Stimulated activated CD4-positive, alpha-beta T cell treated with anti-CD3 and anti-CD28 coated beads, Interleukin-1b, Interleukin-23, amount 100 ng/mL, for 1 hour (primary cell): ENCODE measurements at places on chromosomes 3 and 15.

GRCh38 chr3:185585518-185585858 lies 607 bp upstream of the SENP2 start:
- DNase-seq = no peak

GRCh38 chr3:31765871-31766270 lies 215.2 kb downstream of the OSBPL10 start:
- DNase-seq = no peak

- DNase-seq = no peak
Observed at GRCh38 chr15:39783244-39783820, 691 bp upstream of the FSIP1 start.

DNA sequence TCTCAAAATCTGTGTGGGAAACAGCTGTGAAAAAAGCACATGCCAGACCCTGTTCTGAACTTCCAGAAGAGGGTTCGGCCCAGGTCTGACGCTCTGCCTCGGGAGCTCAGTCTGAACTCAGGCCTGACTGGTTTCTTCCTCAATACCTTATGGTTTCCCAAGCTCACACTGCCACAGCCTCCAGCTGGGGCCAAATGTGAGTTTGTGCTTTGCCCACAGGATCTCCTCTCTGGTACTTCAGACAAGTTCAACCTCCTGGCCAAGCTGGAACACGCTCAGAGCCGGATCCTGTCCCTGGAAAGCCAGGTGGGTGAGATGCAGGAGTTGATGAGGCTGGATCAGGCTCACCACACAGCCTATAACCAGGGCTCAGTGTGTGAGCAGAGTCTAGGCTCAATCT lies 33.8 kb downstream of the CYP11A1 start:
- no peak for DNase-seq

DNA sequence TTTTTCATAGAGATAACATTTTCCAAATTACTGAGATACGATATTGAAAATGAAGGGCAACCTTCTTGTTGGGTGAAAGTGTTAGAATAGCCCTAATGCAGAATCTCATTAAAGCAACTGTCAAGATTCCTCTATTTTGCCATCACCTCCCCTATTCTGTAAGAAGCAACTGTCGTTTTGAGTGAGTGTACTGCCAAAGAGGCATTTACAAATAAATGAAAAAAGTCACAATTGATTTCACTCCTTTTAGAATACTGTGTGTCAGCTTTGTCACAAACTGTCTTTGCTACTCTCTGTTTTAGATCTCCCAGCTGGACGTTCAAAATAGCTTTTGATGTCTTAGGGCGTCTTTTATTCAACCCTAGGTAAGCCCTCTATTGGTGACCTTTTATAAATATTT lies 322.8 kb upstream of the NAALADL2 start:
- no peak for DNase-seq

DNA sequence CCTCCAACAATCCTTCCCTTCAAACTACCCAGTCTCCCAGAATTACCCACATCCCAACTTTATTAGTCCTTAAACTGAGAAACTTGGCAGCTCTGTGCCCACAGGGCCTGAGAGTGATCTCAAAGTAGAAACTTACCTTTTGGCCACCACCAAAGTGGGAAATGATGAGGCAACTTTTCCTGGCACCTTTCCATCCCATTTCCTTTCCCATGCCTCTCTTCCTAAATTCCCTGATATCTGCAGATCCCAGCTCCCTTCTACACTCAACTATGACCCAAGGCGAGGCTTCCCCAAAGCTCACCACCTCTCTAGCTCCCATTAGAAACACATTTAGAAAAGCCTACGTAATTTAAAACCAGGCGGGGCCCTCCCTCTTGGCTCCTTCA lies 271.9 kb downstream of the FOXP1 start:
- no peak for DNase-seq

GRCh38 chr3:9884555-9885165 lies 4.6 kb upstream of the CIDEC start:
- no peak for DNase-seq

DNA sequence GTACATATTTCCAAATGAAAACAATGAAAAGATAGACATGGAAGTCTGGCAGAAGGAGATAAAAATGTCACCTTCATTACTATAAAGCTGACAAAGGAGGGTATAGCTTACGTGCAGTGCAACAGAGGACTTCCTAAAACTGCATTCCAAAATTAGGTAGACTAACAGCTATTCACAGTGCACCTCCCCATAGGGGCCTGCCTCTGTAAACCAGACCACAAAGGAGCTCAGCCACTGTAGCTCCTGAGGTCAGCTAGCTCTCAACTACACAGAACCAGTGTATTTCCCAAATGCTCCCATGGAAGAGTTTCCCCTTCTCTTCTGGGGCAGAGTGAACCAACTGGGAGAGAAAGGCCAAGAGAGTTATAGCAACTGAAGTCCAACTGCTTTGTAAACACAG lies 31.2 kb upstream of the PHLDB2 start:
- no peak for DNase-seq

GRCh38 chr15:67992834-67993233 lies 61.3 kb upstream of the PIAS1 start:
- DNase-seq = no peak

GRCh38 chr3:160697637-160698380 lies 20.8 kb downstream of the ARL14 start:
- no peak for DNase-seq

DNA sequence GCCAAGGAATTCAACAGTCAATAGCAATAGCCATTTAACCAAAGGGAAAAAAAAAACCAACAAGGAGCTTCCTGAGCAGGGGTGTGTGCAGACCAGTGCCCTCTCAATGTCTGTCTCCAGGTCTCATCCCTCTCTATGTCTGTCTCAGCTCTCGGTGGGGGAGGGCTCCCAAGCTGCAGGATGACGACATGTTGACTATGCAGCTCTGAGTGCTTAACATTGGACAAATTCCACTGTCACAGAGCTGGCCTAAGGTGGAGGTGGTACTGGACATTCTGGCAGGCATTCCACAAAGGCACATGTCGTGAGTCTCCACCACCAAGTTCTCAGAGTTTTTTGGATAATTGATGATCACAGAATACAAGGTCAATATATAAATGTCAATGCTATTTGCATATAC lies 2.0 kb upstream of the CAPN7 start:
- no peak for DNase-seq

GRCh38 chr15:65405791-65406423 lies 16.8 kb downstream of the IGDCC4 start:
- DNase-seq = no peak

DNA sequence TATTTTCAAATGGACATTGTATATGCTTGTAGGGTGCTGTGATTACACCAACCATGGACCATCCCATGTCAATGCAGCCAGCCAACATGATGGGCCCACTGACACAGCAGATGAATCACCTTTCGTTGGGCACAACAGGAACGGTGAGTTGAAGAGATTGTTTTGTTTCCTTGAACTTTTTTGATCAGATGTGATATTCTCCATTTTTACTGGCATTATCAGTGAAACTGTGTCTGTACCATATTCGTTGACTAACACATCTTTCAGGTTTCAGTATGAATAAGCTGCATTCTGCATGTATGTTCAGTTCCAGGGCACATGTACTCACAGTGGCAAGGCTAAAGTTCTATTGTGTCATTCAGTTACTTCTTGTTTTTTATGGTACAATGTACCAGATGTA lies 655.2 kb downstream of the RBMS3 start:
- DNase-seq = no peak

DNA sequence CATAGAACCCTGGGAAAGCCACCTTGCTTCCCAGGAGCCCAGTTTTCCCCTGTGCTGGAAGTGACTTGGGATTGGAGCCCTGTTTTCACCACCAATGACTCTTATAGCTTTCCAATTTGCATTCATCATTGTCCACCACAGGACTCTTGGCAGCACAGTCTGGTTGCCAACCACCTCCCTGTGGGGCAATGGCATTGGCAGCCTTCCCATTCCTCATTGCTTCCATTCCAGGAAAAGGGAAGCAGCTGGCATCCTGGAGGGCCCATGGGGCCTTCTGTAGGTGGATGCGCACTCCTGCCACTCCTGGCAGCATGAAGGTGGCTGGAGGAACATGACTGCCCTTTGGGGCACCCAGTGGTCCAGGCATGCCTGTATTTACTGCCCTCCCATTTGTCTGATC lies 57.7 kb downstream of the FEM1B start:
- DNase-seq = no peak

DNA sequence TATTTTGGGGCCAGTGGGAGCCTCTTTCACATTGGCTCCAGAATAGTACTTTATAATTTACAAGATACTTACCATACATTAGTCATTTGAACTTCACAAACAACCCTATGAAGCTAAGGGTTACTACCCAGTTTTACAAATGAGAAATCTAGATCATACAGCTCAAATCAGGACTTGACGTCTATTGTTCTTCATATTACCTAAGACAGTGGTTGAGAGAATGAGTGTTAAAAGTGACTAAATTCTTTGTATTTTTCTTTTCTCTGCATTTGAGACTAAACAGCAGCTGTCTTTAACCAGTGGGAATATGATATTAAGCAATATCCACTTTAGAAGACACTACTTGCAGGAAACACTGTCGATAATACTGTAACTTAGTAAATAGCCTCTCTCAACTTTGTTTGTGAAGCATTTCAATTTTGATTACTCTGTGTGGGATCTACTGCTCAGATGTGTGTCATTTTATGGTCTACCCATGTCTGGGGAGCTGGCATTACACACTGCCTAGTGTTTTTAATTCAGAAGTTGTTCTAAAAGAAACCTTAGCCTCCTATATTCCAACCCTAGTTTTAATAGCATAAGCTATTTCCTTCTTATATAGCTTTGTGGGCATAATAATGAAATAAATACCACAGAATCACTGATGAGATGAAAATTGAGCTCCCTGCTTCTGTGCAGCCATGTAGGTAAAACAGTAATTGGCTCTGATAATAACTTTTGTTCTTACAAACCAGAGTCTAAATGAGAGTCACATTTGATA lies 45.9 kb downstream of the IQCH start:
- DNase-seq = no peak

DNA sequence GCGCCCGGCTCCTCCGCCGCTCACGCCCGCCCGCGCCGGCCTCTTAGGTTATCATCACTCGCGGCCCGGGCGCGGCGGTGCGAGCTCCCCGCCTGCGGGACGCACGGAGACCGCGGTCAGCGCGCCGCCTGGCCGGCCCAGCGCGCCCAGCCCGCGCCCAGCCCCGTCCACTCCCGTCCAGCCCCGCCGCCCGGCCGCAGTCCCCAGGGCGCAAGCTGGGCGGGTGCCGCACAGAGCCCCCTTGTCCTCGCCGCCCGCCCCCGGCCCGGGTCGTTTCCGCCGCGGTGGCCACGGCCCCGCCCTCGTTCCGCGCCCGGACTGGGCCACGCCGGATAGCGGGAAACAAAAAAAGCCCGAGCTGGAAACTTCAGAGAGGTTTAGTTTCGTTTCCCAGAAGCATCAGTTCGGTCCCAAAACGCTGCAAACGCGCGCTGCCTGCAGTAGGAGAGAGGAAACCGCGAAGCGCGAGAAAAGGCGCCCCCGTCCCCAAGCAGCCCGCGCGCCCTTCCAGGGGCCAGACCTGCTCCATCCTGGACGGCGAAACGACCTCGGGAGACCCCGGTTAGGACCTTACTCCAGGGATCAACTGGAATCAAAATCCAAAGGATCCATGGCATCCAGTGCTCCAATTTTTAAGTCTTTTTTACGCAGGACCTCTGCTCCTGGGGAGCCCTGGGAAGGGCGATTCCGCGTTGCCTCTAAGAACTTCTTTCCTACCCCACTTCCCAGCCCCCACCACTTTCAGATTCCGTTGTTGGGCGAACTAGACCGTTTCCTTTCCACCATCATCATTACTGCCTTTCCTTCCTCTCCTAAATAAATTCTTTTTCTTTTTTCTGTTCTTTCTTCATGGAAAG lies at the start of gene ATP10A:
TSS of gene ATP10A (minus strand) at position 217 of the 857 bp plus-strand sequence. CDS start 231 bp downstream, outside the sequence.
- no peak for DNase-seq

DNA sequence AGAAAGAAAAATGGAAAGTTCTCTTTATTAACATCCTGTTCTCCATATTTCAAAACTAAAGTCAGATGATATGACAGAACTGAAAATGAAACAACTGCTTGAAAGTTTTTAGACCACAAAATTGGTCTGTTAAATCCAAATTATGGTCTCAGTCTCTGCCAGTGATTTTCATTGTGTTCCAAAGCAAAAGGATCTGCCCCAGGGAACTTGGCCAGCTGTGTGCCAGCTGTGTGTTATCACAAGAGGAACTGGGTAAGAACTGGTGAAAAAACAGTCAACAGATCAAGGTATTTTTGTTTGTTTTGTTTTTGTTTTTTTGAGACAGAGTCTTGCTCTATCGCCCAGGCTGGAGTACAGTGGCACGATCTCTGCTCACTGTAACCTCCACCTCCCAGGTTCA lies 323.3 kb downstream of the CTNNB1 start:
- no peak for DNase-seq

GRCh38 chr3:125160606-125161371 lies 51.8 kb downstream of the SLC12A8 start:
- no peak for DNase-seq

- no peak for DNase-seq
Observed at GRCh38 chr3:61565569-61565968, 4.2 kb downstream of the PTPRG start.

DNA sequence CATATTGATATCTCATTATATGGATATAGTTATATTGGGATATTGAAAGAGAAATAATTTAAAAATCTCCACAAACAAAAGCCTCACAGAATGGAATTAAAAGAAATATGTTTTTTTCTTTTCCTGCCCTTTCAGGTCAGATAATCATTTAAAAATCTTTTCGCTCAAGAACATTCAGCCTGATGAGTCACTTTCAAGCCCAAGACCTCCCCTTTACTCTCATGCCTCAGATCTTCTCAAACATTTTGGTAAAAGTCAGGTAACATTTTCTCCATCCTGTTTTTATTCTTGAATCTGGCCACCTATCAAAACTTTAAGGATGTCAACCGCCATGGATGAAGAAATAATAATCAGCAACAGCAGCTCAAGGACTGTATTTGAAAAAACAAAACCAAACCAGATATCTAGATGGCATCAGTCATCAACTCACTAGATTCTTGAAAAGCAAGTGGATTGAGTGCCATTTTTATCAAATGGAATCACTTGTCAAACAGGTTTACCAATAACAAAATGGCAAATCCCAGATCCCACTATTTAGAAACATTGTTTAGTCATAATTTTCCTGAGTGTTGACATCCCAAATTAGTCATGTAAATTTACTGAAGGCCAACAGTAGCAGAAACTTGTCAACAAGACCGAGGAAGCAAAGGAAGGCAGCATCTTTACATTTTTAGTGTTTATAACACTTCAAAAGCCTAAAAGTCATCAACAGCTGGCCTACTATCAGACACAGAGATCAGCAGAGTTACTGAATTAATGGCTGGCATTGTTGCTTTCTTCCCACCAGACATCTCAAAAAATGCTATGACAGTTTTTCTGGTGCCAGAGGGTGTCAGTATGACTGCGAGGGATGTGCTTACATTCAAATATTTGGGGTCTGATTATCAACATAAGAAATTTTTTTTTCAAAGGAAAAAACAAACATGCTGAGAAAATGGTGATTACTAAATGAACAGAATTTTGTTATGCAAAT lies 444.7 kb downstream of the MAGI1 start:
- no peak for DNase-seq

GRCh38 chr3:165797551-165797950 lies 39.7 kb downstream of the BCHE start:
- no peak for DNase-seq

DNA sequence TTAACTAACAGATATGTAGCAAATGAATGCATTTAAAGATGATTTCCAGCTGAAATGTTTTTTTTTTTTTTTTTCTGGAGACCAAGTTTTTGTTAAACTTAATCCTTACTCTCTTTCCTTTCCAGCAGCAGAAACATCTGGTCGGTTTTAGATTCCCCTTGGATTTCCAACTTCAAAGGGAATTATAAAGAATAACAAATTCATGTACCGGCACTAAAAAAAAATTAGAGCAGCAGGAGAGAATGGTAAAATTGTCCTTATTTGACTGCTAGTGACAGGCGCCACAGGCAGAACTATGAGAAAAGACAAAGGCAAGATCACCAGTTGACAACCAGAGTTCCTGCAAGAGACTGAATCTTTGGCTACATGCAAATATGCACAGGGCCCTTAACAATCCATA lies 393.3 kb downstream of the TIGIT start:
- DNase-seq = no peak
